H9 (cell line): ENCODE measurements at places on chromosomes 7 and 10. TPM values are rescaled to one million over a fixed set of nuclear protein-coding genes. Genes with fewer than 3 reads are reported as not detected.

- no peak for DNase-seq
Measured at GRCh38 chr7:134722786-134723322, 56.6 kb upstream of the CALD1 start.

CPEB3 gene
- 1.0 and 1.1 TPM in 2 replicates for total RNA-seq

- peak; percentile 66 for DNase-seq
Measured at GRCh38 chr10:124092250-124092859, 1.0 kb downstream of the CHST15 start.

- no peak for DNase-seq
Measured at GRCh38 chr10:102876747-102877153, 7.5 kb downstream of the AS3MT start.

EPO gene
- total RNA-seq = 0.33 and 0.44 TPM in 2 replicates
